GOT3 (cell line): ENCODE measurements at places on chromosomes 12 and 14.

DNA sequence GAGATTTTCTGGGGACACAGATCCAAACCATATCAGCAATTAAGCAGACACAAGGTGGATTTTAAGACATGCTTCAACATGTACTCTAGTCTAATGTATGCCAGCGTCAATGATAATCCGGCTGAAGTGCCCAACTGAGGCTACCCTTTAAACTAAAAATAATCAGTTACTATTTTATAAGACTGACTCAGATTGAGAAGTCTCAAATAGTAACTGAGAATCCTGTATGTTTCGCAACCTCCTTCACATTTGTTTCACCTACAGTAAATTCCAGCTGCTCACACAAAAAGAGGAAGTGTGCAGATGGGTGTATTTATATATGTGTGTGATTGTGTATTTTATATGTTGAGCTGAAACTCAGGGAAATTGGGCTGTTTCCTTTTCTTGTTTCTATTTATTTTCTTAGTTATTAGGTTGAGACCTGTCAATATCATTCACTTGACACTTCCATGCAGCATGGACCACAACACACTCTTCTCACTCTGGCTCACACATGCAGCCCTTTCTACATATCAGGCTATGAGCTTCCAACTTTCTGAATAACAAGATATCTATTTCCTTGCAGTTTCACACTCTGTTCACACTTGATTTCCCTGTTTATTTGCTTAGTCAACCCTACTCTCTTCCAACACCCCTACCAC, 1224.9 kb upstream of the TMEM132C start:
- no peak for DNase-seq

GRCh38 chr14:74239848-74240793, 872 bp downstream of the VSX2 start:
- no peak for DNase-seq

- DNase-seq: no peak
Measured at GRCh38 chr12:72605975-72606374, 333.8 kb downstream of the TRHDE start.

DNA sequence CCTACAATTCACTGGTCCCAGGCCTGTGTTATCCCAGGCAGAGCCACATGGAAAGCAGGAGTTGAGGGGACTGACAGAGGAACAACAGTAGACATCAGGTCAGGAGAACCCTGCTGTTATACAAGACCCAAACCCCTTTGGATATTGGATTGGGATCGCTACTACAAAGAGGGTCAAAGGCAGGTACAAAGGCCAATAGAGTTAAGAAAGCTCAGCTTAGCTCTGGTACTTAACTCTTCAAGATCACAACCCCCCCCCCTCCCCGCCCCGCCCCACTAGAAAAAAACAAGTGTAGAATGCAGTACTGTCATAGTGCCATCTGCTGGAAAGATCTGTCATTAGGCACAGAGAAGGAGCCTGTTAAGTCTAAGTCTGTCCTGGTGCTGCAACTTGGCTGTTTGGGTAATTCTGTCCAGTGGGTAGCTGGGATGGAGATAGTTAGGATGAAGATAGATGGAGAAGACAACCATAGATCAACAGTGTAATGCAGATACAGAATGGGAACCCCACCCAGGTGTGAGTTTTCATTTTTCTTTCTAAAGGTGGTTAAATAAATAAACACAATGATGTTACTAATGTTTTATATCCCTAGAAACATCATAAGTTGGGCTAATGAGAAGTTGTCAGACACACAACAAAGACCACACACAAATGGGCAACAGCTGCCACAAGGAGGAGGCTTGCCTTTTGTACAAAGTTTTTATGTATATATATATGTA, 17.2 kb downstream of the REM2 start:
- no peak for DNase-seq

GRCh38 chr14:24996930-24997725, 52.8 kb downstream of the STXBP6 start:
- DNase-seq: no peak

- DNase-seq: no peak
Measured at GRCh38 chr12:52020539-52021336, 14.0 kb downstream of the TAMALIN start.

DNA sequence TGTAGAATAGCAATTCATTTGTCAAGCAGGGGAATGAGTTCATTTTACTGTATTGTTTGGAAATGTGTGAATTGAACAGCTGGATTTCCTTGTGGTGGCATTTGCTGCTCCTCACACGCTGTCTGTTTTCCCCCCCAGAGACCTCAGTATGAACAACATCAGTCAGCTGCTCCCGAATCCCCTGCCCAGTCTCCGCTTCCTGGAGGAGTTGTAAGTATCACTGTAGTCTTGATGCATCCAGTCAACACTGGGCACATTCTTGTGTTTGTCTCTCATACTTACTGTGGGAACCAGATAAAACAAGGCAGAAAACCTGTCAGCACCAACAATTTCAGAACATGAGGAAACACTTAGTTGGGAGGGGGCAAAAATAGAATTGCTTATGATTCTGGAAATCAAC, 64.9 kb downstream of the LGR5 start:
- no peak for DNase-seq

- DNase-seq: no peak
Measured at GRCh38 chr12:71474791-71475190, 35.2 kb downstream of the LGR5 start.

DNA sequence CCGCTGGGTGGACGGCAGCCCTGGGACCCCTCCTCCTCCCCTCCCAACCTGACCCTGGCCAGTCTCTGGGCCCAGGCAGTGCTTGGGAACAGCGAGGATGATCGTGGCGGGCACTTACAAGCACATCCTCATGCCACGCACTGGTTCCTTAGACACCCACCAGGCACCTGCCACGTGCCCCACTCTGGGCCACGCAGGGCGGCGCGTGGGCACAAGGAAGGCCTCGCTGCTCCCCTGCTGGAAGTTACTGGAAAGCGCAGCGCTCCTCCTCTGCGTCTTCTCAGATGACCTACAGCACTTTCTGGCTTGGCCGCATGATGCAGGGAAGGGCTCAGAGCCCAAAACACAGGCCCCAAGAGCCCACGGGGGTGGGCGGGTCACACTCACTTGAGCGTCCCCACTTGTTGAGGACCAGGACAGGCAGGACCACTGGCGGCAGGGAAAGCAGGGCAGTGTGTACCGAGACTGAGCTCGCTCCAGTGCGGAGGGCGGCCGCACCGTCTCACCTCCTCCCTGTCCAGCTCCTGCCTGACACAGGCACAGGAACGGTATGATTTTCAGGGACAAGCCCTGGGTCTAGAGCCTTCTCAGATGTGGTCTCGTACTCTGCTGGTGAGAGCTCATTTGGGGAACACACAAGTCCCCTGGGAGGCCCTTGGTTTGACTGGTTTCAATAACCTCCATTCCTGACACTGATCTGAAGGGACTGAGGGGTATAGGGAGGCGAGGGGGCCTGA, 128.3 kb upstream of the EVL start:
- DNase-seq: no peak

- no peak for DNase-seq
Measured at GRCh38 chr12:97017213-97017612, 110.2 kb downstream of the NEDD1 start.

- no peak for DNase-seq
Measured at GRCh38 chr12:86663716-86664115, 407.5 kb upstream of the MGAT4C start.

- DNase-seq: no peak
Measured at GRCh38 chr12:130157998-130158753, 4.1 kb upstream of the FZD10 start.

DNA sequence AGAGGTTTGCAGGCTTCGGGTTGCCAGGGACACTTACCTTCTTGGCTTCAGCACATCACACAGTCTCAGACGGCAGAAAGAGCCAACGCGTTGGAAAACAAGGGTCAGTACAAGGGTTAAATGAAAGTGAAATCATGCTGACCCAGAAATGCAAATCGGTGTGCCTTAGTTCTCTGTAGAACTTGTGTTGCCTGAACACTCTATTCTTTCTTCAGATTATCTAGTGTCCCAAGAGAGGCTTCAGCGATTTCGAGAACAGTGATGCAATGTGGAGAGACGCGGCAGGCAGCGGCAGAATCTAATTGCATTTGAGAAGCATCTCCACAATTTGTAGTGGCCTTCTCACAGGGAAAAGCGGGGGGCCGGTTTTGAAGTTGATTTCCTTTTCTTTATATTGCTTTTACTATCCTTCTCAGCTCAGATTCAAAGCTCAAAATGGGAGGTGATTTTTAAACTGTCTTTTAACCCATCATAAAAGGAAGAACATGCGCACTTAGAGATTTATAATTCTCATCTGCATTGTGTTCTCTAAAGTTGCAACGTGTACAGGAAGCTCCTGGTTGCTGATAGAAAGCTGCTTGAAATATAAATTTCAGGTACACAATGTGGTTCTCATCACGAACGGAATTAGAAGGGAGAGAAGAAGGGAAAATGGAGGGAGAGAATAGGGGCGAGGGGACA, 67.8 kb upstream of the EGLN3 start:
- no peak for DNase-seq

DNA sequence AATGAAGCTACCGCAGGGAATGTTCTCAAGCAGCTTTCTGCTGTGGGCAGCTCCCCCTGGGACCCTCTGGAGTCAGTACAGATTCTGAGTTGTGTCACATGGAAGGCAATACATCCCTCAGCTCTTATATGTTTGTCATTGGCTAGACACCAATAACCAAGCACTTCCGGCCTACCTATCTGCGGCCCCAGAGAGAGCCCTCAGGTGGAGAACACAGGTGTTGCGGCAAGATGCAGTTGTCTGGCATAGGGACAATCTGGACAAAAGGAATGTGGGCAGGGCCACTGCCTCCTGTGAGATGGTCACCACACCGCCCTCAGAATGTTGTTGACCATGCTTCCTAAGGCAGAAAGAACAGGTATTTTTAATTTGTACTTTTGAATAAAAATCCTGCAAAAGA, 118.7 kb downstream of the BRMS1L start:
- DNase-seq: no peak

DNA sequence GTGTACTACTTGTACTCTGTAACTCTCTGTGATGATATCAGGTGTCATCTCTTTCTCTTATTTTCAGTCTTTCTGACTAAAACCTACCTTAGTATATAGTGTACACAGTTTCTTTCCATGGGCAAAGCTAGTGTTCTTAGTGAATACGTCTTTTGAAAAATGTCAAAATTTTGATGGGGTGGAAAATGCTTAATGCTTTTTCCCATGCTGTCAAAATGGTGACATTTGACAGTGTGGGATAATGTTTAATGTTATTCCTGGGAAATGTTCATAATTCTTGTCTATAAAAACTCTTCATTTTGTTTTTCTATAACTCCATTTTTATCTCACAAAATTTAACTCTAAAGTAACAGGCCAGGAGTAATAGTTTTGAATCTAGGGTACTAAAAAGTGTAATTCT, 742.7 kb upstream of the FOXG1 start:
- no peak for DNase-seq

DNA sequence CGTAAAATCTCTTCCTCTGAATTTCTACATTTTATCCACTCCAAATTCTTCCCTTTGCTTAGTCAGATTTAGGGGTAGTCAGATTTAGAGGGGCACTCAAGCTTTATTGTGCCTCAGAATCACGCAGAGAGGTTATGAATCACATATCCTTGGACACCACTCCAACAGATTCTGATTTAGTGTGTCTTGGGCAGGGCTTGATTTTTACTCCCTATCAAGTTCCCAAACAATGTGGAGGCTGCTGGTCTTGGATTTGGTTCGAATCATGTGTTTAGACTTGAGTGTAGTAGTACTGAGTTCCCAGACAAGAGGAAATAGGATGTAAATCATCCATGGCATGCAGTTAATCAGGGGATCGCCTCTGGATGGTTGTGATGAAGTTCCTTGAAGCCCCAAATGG, 298.1 kb upstream of the CLEC14A start:
- DNase-seq: no peak

- DNase-seq: no peak
Measured at GRCh38 chr14:99667045-99667444, 17.1 kb upstream of the CYP46A1 start.

DNA sequence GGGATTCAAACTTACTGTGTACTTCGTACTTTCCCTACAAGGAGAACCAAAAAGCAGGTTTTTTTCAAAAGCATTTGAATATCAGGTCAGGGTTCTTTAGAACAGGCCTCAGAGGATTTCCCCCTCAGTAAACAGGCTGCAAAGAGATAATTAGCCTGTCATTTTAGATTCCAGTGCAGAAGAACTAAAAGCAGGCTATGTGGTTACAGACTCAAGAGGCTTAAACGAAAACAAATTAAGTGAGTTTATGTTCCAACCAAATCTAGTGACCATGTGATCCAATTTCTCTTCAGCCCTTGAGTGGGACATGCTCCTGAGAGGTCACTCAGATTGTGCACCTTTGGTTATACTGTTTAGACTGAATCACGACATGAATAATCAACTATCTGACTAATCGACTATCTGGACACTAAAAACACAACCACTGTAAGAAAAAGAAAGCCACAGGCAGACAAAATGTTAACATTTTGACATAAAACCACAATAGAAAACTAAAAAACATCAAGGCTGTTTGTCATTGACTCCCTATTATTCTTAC, 4.5 kb downstream of the TMED8 start:
- no peak for DNase-seq

DNA sequence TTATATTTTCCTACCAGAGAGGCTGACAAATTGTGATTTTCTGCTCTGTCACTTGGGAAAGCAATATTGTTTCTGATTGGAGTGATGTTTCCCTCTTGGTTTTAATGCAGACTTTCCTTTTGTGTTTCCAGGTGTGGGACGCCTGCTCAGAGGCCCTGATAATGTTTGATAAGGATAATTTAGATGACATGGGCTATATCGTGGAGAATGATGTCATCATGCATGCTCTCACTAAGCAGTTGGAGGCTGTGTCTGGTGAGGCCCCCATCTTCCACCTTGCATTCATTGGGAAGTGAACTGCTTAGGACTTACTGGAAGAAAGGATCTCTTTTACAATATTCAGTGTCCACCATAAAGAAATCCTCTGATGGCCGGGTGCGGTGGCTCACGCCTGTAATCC, 5.6 kb downstream of the COQ6 start:
- no peak for DNase-seq

DNA sequence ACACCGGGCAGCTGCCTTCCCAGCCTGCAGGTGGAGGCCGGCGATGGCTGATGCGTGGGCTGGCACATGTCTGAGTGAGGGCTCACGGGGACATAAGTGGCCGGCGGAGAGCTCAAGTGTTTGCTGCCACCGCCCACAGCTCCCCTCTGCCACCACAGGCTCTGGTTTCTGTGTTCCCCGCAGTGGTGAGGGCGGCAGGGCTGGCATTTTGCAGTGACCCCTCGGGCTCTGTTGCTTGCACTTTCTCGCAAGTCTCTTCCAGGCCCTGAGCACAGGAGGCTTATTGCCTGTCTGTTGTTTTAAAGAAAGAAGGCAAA, 271.0 kb upstream of the RTL1 start:
- no peak for DNase-seq

GRCh38 chr12:124581307-124582107, 14.1 kb upstream of the NCOR2 start:
- DNase-seq: no peak

- DNase-seq: no peak
Measured at GRCh38 chr14:76153919-76154318, 2.2 kb downstream of the GPATCH2L start.
